Erythroblast (primary cell): ENCODE measurements at places on chromosomes 2 and 18.
A peak's percentile ranks its signal among the peaks of the same experiment; 100 is the strongest.

DNA sequence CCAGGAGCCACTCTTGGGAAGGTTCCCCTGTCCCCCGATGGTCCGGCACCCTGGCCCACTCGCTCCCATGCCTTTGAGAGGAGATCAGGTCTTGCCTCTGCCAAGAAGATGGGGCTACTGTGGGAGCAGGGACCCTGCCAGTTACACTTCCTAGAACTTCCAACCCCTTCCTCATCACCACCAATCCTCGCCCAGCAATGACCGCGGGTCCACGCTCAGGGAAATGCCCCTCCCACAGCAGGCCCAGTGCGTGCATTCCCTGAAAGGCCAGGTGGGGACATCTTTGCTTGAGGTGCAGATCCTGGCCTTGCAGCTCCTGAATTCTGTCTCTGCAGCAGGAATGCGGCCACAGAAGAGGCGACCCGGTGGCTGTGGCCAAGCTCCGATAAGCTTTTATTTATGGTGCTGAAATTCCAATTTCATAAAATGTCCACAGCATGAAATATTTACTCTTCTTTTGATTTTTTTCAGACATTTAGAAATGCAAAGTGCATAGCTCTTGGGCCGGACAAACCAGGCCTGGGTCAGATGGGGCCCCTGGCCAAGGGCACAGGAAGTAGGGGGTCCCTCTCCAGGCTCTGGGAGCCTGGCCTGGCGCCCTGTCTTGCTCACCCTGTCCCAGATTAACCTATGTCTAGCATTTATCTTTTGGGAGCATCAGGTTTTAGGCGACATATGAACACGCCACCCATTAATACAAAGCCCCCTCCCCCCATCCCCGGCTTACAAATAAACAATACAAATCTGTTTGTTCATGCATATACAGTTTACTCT, 29.8 kb downstream of the PXDN start:
- DNase-seq, result no peak

- no peak for DNase-seq
Observed at GRCh38 chr2:196466581-196466980, 172.9 kb upstream of the CCDC150 start.

- DNase-seq, result peak; percentile 92
Observed at GRCh38 chr18:23515911-23516546, 12.7 kb downstream of the RMC1 start.

GRCh38 chr2:183244300-183244844, 120.1 kb downstream of the NUP35 start:
- no peak for DNase-seq

GRCh38 chr2:157727693-157728092, 99.0 kb upstream of the ACVR1C start:
- no peak for DNase-seq

GRCh38 chr2:98901702-98902101, 34.3 kb downstream of the CRACDL start:
- DNase-seq, result no peak

- no peak for DNase-seq
Observed at GRCh38 chr18:48934723-48935432, 15.9 kb downstream of the SMAD7 start.
